ENCODE measurements at places on chromosomes 11 and 22. TPM values are rescaled to one million over a fixed set of nuclear protein-coding genes. Genes with fewer than 3 reads are reported as not detected.
A peak's percentile ranks its signal among the peaks of the same experiment; 100 is the strongest.

NXPE1 gene
- not detected for polyA plus RNA-seq

GLB1L2 gene
- 0.28 TPM for polyA plus RNA-seq

DNA sequence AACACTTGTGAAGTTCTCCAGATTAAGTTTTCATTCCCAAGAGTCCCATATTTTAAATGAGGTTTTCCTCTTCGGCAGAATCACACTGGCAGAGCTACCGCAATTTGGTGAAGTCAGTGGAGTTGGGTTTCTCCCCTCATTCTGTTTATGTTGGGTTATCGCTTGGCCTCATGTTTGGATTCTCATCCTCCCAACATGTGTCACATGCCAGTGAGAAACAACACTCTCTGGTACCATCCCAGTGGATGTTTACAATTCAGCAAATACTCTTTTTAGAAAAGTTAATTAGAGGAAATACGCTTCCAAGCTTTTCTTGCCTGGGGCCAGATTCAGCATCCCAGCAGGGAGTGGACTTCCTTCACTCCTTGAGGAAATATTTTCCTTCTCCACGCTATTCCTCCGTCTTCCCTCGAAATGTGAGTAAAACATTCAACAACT is 2.1 kb downstream of the PAMR1 start:
- peak; percentile 56 for DNase-seq

- peak; percentile 36 for DNase-seq
These were observed at the start of gene NCF4 for GRCh38 chr22:36860821-36861659. Gene NCF4, plus strand, starts transcription at chr22:36861006. Its CDS starts 166 bp downstream, at chr22:36861172.

PKDREJ gene
- 0.58 TPM for polyA plus RNA-seq

UPB1 gene
- 0.40 TPM for polyA plus RNA-seq

TREH gene
- 0.25 TPM for polyA plus RNA-seq

BAIAP2L2 gene
- 1.5 TPM for polyA plus RNA-seq

DNA sequence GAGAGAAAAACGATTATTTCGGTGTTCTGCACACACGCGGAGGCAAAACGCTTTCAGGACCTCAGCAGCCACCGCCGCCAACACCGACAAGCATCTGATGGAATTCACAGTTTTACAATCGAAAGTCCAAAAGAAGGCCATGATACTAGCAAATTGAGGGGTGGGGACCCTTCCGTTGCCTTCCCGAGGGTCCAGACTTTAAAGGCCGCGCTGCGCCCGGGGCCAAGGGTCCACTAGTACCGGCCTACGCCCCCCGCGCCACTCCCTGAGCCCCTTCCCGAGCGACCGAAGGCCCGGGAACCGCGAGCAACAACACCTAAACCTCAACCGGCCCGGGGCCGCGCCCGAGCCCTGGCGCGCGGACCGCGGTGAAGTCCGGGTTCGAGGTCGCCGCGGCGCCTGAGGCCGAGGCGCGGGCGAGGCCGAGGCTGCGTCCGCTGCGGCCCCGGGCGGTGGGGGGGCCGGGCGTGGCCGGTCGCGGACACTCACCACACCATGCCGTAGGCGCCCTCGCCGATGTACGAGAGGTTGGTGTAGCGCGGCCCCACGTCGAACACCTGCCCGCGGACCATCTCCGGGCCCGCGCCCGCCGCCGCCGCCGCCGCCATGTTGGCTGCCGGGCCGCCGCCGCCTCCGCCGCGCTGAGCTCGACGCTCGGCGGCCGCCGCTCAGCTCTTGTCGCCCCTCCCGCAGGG is 465 bp downstream of the MAPK1 start:
- DNase-seq: peak; percentile 35

CD248 gene
- 106 TPM for polyA plus RNA-seq

DNA sequence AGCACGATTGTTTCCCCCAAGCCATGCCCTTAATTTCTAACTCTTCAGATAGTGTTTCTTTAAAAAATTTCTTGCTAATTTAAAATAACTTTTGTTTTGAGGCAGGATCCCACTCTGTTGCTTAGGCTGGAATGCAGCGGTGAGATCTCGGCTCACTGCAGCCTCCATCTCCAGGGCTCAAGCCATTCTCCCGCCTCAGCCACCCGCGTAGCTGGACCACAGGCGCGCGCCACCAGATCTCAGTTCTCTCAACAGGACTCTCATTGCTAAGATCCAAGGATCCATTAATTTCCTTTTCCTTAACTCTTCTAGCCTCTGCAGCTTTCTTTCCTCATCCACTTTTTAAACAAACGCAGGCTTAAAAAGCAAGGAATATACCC is 327 bp upstream of the MED17 start:
- DNase-seq: no peak

DNA sequence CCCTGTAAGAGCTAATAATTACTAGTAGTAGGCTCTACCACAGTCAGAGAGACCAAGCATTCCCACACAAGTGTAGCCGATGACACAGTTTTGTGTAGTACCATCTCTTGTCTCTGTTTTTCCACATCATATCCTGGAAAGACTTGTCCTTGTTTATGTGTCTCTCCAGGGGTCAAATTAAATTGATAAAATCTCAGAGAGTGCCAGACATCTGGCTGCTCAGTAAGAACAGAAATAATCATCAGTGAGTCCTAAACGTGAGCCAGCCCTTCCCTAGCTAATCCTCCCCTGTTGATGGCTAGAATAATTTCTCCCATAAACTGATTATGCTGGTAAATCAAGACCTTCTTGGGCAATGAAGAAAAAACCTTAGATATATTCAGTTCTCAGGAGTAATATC is 111.4 kb upstream of the GRAMD1B start:
- no peak for DNase-seq

- no peak for DNase-seq
These were observed 528 bp downstream of the WEE1 start for GRCh38 chr11:9573775-9574621.

GRCh38 chr11:17351172-17351509 is 459 bp upstream of the NCR3LG1 start:
- no peak for DNase-seq

DNA sequence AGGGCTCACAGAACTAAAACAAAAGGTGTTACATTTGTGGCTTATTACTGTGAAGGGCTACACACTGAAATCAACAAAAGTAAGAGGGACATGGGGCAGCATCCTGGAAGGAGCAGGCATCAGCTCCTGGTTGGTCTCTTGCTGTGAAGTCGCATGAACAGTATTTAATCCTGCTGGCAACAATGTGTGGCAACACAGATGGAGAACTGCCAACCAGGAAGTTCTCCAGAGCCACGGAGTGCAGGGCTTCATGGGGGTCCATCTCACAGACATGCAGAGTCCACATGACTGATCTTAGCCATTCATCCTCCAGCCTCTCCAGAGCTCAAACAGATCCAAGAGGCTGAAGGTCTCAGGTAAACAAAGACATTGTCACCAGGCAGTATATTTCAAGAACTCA is 32.8 kb upstream of the FGF3 start:
- DNase-seq: no peak

- DNase-seq: no peak
These were observed 37.8 kb upstream of the RASD2 start for GRCh38 chr22:35502836-35503235.

DNA sequence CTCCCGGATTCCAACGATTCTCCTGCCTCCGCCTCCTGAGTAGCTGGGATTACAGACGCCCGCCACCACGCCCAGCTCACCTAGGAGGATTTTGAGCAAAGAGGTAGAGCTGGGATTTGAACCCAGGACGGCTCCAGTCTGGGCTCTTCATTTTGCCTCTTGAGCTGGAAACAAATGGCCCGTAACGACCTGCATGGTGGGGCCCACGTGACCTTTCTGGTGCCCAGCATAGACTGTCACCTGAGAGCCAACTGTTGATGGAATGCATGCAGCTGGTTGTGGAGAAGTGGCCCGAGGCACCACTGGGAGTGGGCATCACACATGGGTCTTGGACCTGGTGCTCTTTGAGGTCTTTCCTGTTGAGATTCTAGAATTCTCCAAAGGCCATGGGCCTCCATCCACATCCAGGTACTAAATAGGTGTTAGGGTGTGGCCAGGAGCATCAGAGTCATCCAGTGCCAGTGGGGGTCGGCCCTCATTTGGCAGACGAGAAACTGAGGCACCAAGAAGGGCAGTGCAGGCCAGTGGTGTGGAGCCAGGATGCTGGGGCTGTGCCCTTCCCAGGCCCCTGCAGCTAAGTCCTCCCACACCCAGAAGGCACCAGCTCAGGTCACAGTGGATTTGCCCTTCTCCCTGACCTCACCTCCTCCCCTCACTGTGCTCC is 3.9 kb downstream of the ATF4 start:
- DNase-seq: no peak

DNA sequence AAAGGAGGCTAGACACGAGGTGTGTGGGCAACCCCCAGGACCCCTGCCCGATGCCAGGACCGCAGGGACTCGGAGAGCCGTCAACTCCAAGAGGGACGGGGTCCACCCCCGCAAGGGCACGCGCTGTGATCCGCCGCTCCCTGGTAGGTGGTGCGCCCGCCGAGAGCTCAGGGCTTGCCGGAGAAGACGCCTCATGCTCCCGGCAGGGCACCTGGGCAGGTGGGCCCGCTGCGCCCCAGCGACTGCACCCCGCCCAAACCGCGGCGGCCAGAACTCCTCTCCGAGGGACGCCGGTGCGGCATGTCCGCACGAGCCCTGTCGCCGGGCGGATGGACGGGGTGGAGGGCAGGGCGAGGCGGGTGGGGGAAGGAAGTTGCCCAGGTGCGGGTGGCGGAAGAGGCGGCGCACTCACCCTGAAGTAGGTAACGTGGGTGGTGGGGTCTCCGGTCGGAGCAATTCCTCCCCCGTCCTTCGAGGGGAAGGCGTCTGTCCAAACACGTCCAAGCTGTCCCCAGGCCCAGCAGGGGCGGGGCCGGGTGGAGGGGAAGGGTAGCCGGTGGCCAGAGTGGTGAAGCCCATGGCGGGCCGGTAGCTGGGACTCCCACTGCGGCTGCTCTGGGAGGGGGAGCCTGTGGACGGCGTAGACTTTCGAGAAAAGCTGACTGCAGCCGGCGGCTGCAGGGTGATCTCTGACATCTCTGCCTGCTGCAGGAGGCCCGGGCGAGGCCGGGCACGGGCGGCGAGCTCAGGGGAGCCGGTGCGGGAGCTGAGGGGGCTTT is 37.2 kb downstream of the IGSF9B start:
- DNase-seq: no peak

EIF3F gene
- polyA plus RNA-seq: 481 TPM

- DNase-seq: no peak
These were observed 57.6 kb downstream of the KCNJ4 start for GRCh38 chr22:38397189-38398085.

DNA sequence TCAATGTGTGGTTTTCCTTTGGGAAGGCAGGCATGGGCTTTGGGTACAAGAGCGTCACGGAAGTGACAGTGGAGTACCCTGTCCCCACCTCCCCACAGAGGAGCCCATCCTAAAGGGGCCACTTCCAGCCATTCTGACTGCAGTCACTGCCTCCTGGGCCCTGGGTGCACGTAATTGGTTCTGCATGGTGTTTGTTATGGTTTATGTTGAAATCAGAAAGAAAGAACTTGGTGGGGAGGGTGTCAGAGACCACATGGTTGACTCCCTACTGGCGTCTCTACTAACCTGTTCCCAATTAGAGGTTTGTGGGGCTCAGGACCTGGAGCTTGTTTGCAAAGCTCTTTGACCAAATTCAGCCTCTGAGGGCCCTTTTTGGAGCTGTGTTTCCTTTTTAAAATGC is 40.8 kb downstream of the RIBC2 start:
- DNase-seq: no peak

DESI1 gene
- polyA plus RNA-seq: 20.1 TPM

- no peak for DNase-seq
These were observed 20.5 kb downstream of the RNF169 start for GRCh38 chr11:74769055-74769707.

DNA sequence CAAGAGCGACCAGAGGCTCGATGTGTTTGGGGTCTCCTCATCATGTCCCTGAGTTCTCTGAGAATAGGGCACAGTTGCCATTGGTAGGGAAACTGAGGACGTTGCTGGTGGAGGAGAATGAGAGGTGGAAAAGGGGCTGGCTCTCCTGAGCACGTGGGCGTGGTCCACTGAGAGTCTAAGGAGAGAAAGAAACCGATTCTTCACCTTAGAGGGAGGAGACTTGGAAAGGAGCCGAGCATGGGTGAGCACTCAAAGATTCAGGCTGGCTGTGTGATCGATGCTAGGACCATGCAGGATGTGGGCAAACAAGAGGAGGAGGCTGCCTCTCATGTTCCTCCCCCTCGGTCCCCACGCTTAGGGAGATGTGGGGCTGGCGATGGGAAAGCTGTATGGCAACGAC is 19.8 kb upstream of the TLCD5 start:
- no peak for DNase-seq

DNA sequence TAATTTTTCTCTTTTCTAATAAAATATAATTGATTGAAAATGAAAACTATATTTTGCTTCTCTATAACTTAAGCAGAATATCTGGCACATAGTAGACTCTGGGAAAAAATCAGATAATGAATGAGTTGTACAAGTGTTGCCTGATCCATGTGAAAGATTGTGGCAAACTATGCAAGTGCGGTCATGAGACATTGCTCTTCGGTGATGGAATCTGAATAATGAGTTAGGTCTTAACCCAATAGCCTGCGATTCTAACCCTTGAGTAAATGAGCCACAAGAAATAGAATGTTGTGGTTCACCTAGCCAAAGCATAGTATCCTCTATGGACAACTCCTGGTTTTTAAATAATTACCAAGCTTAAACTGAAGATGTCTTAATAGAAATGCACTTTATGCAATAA is 333.7 kb upstream of the LUZP2 start:
- DNase-seq: no peak

DNA sequence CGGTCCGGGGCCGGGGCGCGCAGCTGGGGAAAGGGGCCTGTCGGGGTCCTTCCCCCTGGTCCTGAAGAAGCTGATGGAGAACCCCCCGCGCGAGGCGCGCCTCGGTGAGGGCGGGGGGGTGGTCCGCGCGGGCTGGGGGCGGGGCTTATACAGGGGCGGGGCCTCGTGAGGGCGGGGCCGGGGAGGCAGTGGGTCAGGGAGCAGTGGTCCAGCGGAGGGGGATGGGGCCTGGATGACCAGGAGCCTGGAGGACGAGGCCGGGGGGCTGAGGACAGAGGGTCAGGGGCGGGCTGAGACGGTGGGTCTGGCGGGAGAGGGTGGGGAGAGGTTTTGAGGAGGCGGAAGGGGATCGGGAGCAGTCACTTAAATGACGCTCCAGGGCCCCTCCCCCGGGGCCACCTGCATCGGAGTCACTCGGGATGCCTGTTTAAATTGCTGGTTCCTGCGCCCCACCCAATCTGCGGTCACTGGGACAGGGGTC is 396 bp downstream of the TEF start:
- DNase-seq: peak; percentile 69

LRRC74B gene
- polyA plus RNA-seq: 0.09 TPM

DNA sequence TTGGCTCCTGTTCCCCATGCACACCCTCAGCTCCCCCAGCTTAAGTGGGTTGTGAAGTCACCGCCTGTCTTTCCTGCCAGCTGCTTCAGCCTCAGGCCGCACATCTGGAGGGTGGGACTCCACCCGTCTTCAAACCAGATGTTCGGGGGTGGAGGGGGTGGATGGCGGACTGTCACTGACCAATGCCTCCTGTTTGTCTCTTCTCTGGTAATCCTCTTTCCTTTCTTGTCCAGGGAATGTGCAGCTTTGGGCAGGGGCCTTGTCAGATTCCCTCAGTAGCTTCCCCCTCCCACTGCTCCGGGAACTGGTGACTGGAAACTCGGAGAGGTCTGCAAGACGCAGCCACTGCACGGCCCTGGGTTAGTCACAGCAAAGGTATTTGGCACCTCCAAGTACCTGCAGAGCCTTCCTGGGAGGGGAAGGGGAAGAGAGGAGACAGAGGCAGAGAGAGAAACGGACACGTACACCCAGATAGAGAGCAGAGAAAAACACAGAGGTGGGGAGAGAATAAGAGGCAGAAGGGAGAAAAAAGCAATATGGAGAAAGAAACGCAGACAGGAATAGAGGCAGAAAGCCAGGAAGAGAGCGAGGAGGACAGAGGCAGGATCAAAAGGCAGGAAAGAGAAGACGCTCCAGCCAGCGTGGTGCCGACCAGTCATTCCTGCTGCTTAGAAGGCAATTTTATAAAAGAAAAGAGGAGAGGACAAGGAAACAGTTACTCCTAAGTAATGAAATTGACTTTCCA is 56.1 kb upstream of the TIMP3 start:
- DNase-seq: peak; percentile 88

All from hindlimb muscle (tissue), 1 donor.